ENCODE measurements at places on chromosomes 3 and 15.

DNA sequence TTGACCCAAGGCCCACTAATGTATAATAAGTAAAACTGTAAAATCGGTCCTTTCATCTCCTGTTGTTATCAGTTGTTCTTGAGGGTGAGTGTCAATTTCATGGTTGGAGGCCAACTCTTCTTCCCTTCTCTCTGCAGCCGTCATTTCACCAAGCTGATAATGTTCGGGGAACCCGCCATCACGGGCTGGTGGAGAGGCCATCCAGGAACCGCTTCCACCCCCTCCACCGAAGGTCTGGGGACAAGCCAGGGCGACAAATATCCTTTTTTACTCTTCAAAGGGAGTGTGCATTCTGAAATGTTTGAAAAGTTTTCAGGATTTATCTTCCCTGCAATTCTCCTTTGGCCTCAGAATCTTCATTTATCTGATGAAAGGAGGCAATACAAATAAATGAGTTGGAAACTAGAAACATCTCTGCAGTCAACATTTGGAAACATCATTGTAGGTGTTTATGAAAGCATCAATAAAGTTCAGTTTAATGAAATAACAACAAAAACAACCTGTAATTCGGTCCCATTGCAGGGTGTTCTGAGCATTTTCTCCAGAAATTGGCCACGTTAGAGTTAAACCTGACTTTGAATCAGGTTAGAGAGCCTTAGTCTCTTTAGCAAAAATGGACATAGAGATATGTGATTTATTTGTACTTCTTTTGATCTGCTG, 63.9 kb downstream of the CRTC3 start:
- DNase-seq: no peak

- no peak for DNase-seq
Measured at GRCh38 chr15:32987067-32987466, 207.4 kb downstream of the FMN1 start.

GRCh38 chr3:46708401-46709156, 7.4 kb downstream of the TMIE start:
- DNase-seq: no peak

- DNase-seq: no peak
Measured at GRCh38 chr15:72202801-72203506, 5.4 kb upstream of the GRAMD2A start.
